ENCODE measurements at places on chromosomes 3 and 15.
A peak's percentile ranks its signal among the peaks of the same experiment; 100 is the strongest.

- DNase-seq, result no peak
Measured at GRCh38 chr15:23411841-23412240, 35.2 kb downstream of the GOLGA6L2 start.

DNA sequence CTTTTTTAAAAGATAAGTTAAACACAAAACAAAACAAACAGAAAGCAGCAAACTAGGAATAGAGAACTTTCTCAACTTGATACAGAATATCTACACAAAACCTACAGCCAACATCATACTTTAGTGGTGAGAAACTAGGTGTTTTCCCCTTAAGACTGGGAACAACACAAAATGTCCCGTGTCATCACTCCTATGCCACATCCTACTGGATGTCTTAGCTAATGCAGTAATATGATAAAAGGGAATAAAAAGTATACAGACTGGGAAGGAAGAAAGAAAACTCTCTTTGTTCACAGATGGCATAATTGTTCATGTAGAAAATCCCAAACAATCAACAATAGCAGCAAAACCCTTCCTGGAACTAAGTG is 45.9 kb downstream of the TMEM45A start:
- DNase-seq, result no peak

- peak; percentile 40 for DNase-seq
Measured at GRCh38 chr15:38069511-38070011, 135.1 kb downstream of the TMCO5A start.

DNA sequence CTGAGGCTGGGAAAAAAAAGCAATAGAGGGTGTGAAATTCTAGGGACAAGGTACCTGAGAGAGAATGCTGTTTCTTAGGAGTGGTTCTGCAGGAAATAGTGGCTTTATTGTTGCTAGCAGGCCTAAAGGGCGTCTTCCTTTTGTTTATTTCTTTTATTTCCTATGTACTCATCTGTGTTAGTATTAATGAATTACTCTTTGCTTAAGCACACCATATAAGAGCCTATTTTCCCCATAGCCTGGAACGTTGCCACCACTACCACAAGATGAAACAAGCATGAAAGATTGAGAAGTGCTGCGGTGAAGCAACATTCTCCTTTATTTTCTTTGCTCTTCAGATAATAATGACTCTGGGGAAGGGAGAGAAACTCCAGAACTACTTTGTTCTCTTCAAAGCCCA is 21.3 kb upstream of the GOLIM4 start:
- DNase-seq, result no peak

DNA sequence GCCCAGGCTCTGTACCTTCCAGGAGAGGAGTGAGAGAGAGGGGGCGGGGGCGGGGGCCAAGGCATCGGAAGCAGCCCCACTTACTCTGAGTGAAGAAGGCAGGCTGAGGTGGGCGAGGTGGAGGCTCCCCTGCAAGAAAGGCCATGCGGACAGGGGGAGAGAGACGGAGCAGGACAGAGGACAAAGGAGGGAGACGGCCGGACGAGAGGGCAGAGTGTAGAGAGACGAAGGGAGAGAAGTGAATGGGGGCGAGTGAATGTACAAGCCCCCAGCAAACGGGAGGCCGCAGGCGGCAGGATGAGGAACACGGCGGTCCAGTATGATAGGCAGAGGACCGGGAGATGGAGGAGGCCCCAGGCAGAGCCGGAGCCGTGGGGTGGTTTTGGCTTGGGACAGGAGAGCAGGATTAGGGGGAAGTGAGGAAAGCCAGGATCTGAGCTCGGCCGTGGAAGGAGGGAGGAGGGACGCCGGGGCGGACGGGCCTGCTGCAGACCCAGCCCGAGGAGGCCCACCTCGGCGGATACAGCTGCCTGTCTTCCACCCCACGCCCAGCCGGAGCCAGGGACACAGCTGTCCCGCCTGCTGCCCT is 38.8 kb downstream of the TNK2 start:
- no peak for DNase-seq

- DNase-seq, result no peak
Measured at GRCh38 chr3:164679245-164679644, 399.1 kb downstream of the SI start.

GRCh38 chr3:185935465-185936272 is 2.1 kb downstream of the TRA2B start:
- no peak for DNase-seq

- DNase-seq, result no peak
Measured at GRCh38 chr3:47009225-47010110, 30.0 kb downstream of the NBEAL2 start.

- no peak for DNase-seq
Measured at GRCh38 chr3:15261274-15261673, 55.2 kb downstream of the CAPN7 start.

GRCh38 chr3:181711325-181712135 is at the start of gene SOX2:
Gene SOX2 (plus strand): TSS chr3:181711925. CDS start chr3:181712361, 436 bp downstream.
- DNase-seq, result peak; percentile 85

DNA sequence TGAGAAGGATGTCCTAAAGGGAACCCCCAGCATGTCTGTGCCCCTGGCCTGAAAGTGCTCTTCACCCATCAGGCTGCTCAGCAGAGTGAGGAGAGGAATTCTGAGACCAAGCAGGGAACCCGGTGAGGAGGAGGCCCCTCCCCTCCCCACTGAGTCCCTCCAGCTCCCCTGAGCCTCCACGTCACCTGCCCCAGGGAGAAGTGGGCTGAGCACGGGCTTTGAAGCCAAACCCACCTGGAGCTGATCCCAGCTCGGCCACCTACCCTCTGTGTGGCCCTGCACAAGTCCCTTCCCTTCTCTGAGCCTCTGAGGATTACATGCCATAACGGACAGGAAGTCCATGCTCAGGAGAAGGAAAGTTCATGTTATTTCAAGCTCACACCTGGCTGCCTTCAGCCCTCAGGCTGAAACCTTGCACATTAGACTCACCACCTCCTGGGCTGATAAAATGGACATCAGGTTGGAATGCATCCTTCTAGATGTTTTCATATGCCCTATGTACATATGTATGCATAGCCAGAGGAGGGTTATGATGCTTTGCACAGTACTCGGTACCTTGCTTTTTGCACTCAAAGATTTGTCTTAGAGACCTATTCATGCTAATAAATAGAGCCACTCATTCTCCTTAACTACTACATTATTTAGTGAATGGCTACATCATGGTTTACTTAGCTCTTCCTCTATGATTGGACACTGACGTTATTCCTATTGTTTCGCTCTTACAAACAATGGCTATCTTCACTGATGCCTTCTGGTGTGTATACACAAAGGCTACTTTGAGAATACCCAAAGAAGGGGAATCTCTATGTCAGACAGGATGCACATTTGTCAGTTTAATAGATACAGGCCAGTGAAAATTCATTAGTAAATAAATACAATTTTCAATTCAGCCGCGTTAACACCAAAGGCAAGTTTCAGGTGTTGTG is 31.6 kb upstream of the GATA2 start:
- DNase-seq, result no peak

GRCh38 chr3:99945328-99945995 is 127.8 kb downstream of the CMSS1 start:
- no peak for DNase-seq

- DNase-seq, result no peak
Measured at GRCh38 chr15:61057830-61058529, 171.1 kb downstream of the RORA start.

GRCh38 chr3:75395580-75396315 is 268.4 kb upstream of the FRG2C start:
- no peak for DNase-seq
